ENCODE measurements at places on chromosomes 12 and 14. TPM values are rescaled to one million over a fixed set of nuclear protein-coding genes. Genes with fewer than 3 reads are reported as not detected.
A peak's percentile ranks its signal among the peaks of the same experiment; 100 is the strongest.

DNA sequence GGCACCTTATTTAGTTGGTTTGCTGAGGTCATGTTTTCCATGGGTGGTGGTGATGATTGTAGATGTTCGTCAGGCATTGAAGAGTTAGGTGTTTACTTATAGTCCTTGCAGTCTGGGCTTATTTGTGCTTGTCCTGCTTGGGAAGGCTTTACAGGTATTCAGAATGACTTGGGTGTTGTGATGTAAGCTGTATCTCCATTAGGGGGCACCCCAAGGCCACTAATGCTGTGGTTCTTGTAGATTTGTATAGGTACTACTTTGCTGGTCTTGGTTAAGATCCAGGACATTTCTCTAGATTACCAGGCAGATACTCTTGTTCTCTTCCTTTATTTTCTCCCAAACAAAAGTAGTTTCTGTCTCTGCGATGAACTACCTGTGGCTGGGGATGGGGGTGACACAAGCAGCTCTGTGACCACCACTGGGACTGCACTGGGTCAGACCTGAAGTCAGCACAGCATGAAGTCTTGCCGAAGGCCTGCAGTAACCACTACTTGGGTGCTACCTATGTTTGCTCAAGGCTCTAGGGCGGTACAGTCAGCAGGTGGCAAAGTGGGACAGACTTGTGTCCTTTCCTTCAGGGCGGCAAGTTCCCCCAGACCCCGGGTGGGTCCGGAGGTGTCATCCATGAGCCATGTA, 35.8 kb upstream of the FBXO33 start:
- DNase-seq = peak; percentile 61

DNA sequence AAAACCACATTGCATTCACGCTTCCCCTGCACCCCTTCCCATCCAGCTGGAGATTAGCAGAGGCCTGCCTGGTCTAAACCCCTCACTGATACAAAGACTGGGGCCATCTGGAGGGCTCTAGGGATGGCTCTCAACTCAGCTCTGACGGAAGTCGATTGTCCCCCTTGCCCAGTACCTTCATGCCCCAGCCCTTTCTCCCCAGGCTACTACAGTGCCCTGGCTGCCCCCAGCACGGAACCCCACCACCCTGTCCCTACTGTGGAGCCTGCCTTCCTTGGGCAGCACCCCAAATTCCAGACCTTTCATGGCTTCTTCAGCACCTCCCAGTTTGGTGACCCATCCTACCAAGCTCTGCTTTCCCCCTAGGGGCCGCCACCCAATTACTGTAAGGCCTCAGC, 25.6 kb downstream of the ZFP36L1 start:
- no peak for DNase-seq

GRCh38 chr12:109115758-109116610, at the start of gene ACACB:
ACACB (plus strand) TSS chr12:109116587; CDS start chr12:109139406, 22,819 bp downstream.
- DNase-seq = peak; percentile 40

GRCh38 chr12:12701457-12701856, 5.5 kb upstream of the GPR19 start:
- no peak for DNase-seq

Gene CEP170B
- total RNA-seq = 69.3 TPM

DNA sequence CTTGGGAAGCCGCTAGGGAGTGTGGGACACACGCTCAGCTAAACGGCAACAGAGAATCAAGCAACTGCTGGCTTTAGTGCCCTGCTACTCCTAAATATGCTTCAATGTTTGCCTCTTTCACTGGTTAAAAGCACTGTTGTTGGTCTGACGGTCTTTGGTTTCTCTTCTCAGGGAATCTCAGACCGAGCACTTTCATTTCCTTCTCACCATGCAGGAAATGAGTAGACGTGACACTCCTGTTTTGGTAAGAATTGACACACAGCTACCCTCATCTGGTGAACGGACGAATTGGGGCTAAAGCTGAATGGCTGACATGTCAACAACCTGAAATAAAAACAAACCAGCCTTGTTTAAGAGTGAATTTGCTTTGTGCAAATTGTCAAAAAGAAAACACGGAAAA, 57.5 kb upstream of the PIWIL1 start:
- no peak for DNase-seq

Gene ANKRD52
- total RNA-seq = 8.1 TPM

Gene GPR162
- total RNA-seq = not detected
